Stimulated activated CD4-positive, alpha-beta T cell treated with anti-CD3 and anti-CD28 coated beads, Interleukin-12 subunit alpha, Interleukin-12 subunit beta, amount 100 ng/mL, for 24 hours (primary cell): ENCODE measurements at places on chromosomes 13 and 19.

- no peak for DNase-seq
Measured at GRCh38 chr13:51244637-51245405, 22.6 kb downstream of the FAM124A start.

DNA sequence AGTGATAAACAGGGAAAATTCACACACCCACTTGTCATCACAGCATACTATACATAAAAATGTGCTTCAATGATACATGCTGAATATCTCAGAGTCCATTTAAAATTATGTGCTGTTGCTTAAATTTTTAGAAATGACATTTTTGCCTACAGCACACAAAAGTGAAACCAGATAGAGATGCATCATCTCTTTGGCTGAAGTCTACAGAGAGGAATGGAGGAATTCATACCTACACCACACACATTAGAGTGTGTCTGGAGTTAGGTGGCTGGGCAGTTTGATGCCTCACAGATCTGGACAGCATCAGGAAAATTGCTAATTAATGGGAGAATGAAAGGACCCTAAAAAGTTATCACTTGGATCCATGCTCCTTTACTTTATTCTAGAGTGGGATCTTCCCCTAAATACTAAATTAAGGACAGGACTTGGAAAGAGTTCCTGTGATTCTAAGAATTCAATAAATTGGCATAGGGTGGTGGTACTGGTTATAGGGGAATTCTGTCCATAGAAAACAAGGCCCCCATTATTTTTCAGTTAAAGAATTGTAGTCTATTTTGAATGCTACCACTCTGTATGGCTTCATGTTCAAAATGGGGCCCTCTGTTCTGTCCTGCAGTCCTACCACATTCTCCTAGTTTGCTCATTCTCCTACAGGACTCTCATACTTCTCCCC, 41.3 kb downstream of the RCBTB2 start:
- DNase-seq = no peak

DNA sequence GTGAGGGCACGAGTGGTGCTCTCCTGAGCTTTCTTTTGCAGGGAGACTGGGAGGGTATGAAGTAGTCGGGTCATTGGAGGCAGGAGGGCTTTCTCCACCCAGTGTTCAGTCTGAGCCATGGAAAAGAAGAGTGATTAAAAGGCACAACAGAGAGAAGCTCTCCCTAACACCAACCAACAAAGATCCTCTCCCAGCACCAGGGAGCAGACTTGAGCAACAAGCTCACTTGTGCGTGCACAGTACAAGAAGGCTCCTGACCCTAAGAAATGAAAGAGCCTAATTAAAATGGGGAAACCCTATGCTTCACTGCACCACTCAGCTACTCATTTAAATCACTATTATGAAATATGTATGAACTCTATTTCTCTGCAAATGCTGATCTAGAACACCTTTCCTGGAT, 276.3 kb upstream of the SOX21 start:
- DNase-seq = no peak

- peak; percentile 15 for DNase-seq
Measured at GRCh38 chr13:113297370-113298042, 467 bp downstream of the LAMP1 start.

DNA sequence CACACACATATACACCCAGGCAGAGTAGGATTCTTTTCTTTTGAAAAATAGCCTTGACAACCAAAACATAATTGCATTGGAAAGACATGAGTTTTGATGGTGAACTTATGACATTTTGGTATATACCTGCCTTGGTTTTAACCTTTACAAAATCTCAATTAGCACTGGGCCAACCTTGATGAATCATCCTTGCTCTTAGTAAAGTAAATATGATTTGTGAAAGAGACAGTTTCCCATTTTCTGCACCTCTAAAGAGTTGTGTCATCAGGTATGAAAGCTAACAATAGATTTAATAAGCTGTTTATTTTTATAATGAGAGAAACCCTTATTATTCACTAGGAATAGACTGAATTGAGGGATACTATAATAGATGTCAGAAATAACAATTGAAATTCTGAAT, 15.7 kb upstream of the ENOX1 start:
- DNase-seq = no peak

- DNase-seq = no peak
Measured at GRCh38 chr19:39602224-39602623, at the start of gene LGALS13. Gene LGALS13 (plus strand): TSS chr19:39602524. CDS start chr19:39602569, 45 bp downstream.

DNA sequence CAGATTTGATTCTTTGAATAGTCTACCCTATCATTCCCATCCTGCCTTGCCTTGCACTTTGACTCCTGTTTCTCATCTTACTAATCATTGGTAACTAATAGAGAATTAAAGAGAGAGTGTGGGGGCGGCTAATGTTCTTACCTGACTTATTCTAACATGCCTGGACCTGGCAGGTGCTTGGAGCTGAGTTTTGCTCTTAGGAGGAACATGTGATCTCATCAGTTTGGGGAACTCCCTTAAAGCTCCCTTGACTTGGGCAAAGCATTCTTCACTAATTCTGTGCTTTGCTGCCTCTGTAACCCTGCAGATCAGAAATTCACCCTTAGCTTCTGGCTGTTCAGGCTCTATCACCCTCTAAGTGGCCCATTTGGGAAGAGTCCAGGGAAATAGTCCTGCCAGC, 861.1 kb downstream of the GPC5 start:
- DNase-seq = no peak

DNA sequence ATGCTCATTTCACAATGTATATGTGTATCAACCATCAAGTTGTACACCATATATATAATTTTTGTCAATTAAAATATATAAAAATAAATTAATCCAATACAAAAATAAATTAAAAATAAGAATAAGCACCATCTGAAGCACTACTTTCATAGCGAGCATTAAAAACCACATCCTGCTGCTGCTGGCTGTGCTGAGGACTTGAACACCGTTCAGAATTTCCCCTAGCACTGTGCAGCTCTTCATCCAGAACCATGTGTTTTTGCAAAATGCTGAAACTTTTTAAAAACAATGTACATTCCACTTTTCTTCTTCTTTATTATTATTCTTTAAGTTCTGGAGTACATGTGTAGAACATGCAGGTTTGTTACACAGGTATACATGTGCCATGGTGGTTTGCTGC, 40.0 kb upstream of the FOXO1 start:
- DNase-seq = no peak

DNA sequence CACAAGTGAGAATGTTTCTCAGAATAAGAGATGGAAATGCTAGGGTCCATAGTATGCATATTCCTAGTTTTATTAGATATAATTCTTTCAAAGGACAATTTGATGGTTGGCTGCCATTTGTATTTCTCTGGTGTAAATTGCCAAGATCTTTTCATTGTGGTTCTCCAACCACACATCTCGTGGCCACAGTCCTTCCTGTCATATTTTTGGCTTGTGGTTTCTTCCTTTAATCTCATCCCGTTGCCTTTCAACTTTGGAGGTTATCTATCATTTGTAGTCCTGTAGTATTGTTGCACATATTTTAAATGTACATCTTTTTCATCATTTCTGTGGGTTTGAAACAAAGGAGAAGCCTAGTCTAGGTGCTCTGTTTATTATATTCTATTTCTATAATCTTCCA, 61.2 kb downstream of the WASF3 start:
- no peak for DNase-seq
